ENCODE measurements at places on chromosomes 1 and 21.

GRCh38 chr21:17598437-17598836, 14.3 kb downstream of the BTG3 start:
- DNase-seq: no peak

DNA sequence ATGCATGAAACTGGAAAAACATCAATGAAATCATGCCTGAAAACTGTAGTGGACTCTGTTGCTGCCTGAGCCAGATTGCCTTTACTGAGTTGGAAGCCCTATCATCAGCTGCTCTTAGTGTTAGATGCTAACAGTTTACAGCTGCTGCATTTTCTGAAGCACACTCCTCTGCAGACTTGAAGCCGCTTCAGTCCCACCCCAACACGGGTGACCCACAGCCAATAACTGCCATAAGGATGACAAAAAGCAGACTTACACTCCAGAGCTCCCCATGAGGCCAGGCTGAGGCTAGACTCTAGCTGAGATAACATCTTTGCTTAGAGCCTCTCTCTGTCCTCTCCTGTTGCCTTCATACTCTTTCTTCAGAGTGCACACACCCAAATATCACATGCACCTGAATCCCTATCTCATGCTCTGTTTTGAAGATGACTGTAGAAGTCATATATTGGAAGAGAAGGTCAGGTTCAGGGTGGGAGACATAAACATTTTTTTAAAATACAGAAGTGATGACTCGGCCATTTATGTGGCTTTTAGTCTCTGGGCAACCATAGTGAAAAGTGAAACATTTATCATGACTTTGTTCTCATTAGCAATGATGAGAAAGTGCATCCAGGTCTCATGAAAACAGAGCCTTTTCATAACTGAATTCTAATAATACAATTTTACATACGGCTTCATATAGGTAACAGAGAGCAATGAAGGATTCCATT, 161.0 kb downstream of the KCNK2 start:
- DNase-seq: no peak

DNA sequence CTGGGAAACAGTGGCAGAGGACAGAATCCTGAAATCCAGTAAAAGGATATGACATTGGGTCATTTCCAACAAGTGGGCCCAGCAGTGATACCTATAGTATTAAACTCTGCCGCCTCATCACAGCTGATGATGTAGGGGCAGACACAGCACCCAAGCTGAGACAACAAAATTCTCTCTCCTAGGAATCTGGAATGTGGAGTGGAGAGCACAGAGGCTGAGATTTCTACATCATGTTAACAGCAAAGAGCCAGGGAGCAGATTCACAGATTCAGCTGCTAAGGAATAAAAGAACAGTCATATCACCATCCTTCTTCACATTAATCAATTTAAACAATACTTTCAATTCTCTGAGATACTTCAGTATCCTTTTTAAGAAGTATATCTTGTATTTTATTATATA, 61.9 kb downstream of the CRP start:
- no peak for DNase-seq

- no peak for DNase-seq
Observed at GRCh38 chr1:161498646-161499045, 6.6 kb upstream of the FCGR2A start.

GRCh38 chr1:226327761-226328162, 18.8 kb upstream of the LIN9 start:
- DNase-seq: peak; percentile 4

- peak; percentile 20 for DNase-seq
Observed at GRCh38 chr21:31609081-31609480, 50.4 kb upstream of the SOD1 start.

- no peak for DNase-seq
Observed at GRCh38 chr1:44673675-44674112, 587 bp downstream of the TMEM53 start.

DNA sequence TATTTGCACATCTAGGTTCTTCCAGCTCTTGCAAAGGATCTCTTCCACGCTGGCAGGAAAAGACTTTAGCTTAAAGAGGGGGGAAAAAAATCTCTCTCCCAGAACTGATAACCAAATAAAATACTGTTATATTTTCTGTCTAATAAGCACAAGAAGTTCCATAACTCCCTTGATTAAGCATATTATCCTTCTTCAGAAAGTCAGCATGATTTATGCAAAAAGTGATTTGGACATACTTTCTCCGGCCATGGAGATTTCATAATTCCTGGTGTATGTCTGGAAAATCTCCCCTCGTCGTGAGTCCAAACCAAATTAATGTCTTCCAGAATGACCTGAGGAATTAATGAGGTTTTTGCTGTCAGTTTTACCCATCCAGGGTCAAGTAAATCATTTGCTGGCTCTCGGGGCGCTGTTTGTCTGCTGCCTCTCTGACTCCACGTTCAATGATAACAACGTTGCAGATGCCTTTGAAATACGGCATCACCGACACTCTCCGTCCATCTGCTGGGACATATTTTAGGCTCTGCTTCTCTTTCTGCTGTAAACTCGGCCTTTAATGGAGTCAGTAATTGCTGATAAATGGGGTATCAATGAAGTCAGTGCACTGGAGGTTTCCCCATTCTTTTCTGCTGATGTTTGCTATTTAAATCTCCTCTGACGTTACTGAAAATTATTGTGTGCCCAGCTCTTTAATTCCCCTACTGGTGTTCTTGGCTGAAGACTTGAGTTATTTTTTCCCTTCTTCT, 112.9 kb downstream of the HLX start:
- no peak for DNase-seq

- DNase-seq: no peak
Observed at GRCh38 chr1:106700211-106700610, 356.3 kb upstream of the PRMT6 start.

GRCh38 chr1:50724626-50725286, 235.3 kb downstream of the FAF1 start:
- DNase-seq: no peak

DNA sequence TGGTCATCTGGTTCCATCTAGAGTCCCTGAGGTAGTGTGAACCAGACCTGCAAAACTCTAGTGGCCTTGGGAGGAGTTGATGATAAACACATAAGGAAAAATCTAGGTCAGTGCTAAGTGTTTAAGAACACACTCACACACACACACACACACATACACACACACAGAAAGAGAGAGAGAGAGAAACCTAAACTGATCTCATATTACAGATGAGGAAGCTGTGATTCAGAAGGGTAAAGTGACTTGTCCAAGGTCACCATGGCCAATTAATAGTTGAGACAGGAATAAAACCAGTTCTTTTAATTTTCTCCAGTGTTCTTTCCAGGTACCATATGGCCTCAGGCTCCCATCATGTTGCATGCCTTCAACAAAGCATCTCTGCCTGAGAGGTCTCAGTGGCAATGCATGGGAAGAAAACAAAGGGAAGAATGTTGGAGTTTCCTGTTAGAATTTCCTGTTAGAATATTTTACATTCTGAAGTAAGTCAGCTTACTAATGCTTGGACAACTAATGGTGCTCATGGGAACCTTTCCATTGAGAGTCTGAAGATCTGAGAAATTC, 77.3 kb upstream of the TSPAN2 start:
- no peak for DNase-seq

- DNase-seq: no peak
Observed at GRCh38 chr1:58144698-58145270, 401.7 kb downstream of the OMA1 start.

DNA sequence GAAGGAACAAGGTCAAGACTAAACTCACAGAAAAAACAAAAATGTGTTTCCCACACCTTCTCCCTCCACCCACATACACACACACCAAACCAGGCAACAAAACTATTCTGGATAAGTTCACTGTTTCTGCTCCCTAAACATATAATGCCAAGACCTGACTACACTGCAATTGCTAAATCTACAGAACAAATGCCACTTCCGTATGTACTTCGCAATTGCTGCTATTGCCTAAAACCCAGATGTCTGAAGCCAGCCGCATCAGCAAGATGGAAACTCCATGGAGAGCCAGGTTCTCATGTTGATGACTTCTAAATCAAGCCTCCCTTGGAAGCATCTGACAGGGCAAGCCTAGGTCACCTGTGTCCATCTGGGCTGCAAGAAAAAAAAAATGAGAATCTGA, 8.3 kb upstream of the AIM2 start:
- no peak for DNase-seq

DNA sequence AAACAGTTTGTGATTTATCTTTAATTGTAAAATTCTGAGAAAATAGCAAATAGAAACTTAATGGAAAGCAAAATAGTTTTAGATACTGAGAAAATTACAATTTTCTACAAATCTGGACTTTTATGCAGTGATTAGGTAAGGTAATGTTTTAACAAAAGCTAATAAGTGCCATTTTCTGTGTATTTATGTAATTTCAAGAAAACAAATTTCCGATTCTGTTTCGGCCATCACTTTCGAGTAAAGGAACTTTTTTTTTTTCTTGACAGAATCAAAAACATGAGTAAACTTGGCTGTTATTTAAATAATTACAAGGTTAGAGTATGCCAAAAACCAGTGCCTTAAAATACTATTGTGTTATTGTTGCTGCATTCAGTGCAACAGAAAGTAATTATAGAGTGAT, 280.4 kb upstream of the C1orf105 start:
- no peak for DNase-seq

DNA sequence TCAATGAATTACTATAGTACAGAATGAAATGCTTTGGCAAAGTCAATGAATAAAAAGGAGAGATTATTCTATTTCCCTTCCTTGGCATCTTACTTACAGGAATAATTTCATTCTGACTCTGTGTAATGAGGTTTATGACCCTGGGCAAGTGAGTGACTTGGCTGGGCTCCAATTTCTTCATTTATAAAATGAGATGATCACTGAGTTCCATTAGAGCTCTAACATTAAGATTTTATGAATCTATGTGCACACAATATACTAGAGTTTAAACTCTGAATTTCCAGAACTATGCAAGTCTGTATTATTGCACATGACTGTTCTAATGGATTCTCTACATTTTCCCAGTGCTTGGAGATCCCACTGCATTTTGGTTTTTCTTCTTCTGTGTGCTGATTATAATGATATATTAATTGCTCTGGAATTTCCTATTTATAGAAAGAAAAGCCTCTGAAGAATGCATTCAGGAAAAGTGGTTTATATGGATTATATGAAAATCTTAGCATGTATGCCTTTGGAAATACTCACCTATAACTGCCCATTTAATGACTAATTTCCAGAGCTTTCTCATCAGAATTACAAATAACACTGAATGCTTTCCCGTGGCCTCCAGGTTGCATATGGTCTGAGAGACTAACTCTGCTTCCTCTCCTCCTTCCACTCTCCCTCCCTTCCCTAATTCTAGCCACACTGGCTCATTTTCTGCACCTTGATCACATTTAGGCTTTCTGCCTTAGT, 97.4 kb upstream of the CHRM3 start:
- DNase-seq: no peak

- no peak for DNase-seq
Observed at GRCh38 chr1:8004113-8004802, 21.9 kb downstream of the ERRFI1 start.

DNA sequence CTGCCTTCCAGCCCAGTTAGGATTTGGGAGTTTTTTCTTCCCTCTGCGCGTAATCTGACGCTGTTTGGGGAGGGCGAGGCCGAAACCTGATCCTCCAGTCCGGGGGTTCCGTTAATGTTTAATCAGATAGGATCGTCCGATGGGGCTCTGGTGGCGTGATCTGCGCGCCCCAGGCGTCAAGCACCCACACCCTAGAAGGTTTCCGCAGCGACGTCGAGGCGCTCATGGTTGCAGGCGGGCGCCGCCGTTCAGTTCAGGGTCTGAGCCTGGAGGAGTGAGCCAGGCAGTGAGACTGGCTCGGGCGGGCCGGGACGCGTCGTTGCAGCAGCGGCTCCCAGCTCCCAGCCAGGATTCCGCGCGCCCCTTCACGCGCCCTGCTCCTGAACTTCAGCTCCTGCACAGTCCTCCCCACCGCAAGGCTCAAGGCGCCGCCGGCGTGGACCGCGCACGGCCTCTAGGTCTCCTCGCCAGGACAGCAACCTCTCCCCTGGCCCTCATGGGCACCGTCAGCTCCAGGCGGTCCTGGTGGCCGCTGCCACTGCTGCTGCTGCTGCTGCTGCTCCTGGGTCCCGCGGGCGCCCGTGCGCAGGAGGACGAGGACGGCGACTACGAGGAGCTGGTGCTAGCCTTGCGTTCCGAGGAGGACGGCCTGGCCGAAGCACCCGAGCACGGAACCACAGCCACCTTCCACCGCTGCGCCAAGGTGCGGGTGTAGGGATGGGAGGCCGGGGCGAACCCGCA, at the start of gene PCSK9:
TSS of gene PCSK9 (plus strand) at position 207 of the 741 bp plus-strand sequence. CDS start at position 497, 290 bp downstream.
- no peak for DNase-seq

DNA sequence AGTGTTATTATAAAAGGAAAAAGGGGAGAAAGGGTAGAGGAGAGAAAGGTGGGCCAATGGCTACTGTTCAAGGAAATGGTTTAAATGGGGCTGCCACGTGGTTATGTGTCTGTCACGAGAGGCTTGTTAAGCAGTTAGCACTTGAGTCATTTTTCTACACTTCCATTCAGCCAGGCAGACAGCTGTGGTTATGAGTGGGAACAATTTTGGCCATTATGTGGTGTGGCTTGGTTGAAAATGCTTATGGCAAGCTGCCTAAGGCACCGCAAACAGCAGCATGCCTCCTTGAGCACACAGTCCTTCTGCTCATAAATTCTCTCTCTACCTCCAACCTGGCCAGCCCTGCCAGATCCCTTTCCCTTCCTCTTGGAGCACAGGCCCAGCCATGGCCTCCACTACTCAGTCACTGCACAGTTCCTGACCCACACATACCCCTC, 3.2 kb upstream of the SRM start:
- DNase-seq: no peak
